ENCODE measurements at places on chromosomes 1 and 21. TPM values are rescaled to one million over a fixed set of nuclear protein-coding genes. Genes with fewer than 3 reads are reported as not detected.

GRCh38 chr1:181122222-181122621 is 33.7 kb downstream of the IER5 start:
- DNase-seq: no peak

GRCh38 chr21:42439284-42440186 is 35.8 kb downstream of the UBASH3A start:
- DNase-seq: no peak

DNA sequence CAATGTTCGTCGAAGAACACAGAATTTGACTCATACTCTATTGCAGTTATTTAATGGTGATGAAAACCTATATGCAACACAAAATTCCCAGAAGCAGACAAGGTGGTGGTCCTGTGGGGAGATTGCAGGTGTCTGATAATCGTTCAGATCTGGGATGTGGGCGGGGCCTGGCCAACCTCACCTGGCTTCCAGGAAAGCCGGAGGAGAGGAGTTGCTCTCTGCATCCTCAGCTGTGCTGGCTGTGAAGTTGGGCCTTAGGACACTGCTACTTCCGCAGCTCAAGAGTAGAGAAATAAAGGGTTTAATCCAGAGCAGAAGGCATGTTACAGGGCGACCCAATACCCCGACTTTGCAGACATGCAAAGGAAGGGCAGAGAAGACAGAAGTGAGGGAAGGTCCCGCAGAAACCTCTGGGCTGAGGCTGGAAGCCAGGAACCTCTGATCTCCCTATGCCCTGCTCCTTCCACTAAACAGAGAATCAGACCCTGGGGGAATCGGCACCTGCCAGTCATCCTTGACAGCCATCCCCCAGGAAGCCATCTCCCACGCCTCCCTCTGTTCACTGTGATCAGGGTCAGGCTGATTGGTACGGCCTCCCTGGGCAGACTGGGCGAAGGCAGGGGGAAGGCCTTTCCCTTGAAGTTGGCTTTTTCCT is 590.3 kb downstream of the AJAP1 start:
- no peak for DNase-seq

- DNase-seq: no peak
These were observed 4.1 kb downstream of the RWDD3 start for GRCh38 chr1:95237981-95238703.

DNA sequence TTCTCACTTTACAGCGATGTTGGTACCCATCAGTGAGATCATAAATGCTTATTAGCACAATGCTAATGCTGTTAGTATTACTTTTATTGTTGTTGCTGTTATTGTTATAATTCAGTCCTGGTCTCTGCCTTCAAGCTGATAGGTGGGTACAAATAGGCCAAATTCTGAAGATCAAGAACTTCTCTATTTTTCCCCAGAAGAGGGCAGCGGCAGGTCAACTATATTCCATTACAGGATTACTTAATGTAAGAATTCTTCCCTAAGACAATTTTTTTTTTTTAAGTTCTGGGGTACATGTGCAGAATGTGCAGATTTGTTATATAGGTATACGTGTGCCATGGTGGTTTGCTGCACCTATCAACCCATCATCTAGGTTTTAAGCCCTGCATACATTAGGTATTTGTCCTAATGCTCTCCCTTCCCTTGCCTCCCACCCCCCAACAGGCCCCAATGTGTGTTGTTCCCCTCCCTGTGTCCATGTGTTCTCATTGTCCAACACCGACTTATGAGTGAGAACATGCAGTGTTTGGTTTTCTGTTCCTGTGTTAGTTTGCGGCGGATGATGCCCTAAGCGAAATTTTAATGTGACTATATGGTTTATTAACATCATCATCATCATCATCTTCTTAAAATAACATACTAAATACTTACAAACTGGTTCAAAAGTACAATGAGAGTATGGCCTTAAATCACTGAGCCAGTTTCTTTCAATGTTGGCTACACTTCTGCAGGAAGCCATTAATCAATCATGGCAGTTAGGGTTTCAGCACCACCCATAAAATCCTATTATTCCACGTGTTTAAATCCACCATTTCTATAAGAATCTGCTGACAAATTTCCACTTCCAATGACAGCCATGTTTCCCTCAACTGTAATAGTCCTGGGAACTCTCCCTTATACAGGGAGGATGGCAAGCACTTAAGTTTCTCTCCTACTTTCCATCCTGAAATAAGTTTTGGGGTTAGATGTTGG is 19.2 kb downstream of the SLC19A2 start:
- DNase-seq: no peak

DNA sequence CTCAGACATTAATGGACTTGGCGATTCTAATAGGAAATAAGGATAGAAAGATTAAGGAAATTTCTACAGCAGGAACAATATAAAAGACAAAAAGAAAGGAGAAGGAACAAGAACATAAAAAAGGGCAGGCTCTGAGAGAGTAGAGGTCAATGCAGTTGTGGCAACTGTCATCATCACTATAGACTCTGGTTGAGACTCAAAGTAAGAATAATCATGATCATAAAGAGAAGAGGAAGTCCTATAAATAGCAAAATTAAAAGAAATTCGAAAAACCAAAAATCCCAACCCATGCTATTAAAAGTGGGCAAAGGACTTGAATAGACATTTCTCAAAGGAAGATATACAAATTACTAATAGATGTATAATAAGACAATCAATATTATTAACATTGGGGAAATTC is 14.4 kb upstream of the XCL1 start:
- DNase-seq: no peak

DNA sequence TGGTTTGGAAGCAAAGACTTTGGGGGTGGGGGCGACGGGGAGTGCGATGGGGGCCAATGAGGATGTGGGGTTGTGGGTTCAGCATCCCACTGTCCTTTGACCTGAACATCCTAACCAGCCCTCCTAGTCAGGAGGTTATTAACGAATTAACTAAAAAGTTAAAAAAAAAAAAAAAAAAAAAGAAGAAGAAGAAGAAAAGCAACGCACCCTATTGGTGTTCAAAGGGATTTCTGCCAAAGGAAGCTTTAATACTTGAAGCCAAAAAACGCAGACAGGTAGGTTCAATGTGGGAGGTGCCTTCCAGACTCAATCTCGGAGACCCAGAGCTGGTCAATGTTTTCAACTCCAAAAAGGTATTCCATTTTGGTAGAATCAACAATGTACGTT is 2.2 kb downstream of the CLIC6 start:
- no peak for DNase-seq

DNA sequence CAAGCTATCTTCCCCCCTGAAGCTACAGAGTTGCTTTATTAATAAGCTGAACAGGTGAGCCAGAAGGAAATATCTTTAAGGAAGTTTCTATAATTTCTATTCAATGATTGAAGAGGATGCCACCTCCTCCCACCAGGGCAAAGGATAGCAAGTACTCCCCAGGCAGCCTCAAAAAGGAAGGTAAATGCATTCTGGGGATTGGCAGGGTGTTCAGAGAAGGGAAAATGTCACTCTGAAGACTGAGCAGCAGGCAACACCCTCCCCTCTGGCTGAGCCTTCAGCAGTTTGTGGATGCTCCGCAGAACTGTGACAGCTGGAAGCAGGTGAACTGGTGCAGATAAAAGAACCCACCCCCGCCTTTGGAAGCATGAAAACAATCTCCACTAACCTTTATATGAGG is 140.8 kb downstream of the BRINP2 start:
- no peak for DNase-seq

- DNase-seq: no peak
These were observed 6.3 kb upstream of the VSIG8 start for GRCh38 chr1:159868766-159869165.

DNA sequence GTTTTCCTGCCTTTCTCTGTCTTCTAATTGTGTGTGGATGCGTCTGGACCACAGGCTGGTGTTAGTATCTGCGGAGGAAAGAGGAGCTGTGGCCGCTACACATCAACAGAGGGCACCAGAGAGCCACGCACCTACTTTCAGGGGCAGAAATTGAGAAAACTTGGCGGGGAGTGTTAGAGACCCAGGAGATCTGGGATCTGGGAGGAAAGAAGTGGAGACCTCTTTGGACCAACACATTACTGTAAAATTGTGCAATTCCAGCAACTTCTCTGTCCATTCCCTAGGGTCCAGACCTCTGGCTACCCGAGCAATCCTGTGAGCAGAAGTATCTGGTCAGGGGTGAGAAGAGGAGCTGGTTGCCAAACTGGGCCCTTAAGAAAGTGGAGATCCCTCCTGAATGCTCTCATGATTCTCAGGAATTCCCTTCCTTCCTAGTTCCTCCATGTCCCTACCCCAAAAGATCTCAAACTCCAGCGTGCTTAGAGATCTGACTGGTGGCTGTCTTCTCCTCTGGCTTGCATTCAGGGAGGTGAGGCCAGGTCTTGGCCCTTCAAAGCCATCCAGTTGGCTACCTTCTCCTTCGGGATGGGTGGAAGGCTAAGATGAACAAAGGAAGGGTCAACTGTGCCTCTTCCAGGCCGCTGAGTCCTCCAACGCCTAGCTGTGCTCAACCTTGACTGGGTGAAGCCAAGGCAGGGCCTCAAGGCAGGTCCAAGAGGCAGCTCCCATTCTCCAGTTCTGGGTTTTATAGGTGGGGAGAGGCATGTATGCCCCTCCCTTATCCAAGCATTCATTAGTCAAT is 1.2 kb upstream of the KIRREL1 start:
- peak; percentile 63 for DNase-seq

DNA sequence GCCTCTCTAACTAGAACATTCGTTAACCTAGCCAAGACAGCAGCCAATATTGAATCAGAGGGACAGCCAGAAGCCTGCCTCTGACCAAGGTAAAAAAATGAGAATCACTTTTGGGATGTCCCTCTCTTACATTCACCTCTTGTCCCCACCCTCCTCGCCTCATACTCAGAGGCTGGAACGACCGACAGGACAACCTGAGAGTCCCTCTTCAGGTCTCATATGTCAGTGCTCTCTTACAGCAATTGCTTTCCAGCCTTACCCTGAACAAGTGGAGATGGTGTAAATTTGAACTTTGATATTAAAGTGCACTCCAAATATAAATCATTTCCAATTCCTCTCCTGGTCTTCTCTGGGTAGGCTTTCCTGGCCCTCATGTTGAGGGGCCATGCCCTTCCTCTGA is 327.5 kb downstream of the KCTD3 start:
- no peak for DNase-seq

- no peak for DNase-seq
These were observed 522 bp downstream of the DISP3 start for GRCh38 chr1:11479375-11479979.

DNA sequence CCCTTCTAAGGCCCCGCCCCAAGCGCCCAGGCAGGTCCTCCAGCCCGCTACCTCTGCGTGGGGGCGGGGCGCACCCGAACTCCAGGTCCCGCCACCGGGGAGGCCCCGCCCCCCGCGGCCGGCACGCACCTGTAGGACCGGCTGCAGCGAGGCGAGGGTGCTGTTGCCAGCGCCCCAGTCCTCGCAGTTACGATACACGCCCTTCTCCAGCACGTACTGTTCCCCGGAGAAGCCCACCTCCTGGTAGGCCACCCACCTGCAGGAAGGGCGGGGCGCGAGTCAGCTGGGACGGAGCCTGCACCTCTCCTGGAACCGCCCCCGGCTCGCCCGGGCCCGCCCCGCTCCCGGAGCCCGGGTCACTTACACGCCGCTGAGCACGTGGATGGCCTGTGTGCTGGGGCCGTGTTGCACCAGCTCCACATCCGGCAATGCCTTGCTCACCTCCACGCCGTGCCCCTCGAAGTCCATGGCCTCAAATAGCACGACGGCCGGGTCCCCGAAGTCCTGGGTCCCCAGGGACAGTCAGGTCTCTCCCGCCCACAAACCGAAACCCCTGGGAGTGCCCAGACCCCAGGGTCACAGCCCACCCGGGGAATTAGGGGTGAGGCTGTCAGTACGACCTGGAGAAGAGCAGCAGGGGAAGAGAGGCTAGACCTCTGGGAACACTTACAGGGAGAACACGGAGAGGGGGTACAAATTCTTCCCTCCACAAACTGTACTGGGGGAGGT is 17.3 kb downstream of the CRYBG2 start:
- peak; percentile 98 for DNase-seq

DNA sequence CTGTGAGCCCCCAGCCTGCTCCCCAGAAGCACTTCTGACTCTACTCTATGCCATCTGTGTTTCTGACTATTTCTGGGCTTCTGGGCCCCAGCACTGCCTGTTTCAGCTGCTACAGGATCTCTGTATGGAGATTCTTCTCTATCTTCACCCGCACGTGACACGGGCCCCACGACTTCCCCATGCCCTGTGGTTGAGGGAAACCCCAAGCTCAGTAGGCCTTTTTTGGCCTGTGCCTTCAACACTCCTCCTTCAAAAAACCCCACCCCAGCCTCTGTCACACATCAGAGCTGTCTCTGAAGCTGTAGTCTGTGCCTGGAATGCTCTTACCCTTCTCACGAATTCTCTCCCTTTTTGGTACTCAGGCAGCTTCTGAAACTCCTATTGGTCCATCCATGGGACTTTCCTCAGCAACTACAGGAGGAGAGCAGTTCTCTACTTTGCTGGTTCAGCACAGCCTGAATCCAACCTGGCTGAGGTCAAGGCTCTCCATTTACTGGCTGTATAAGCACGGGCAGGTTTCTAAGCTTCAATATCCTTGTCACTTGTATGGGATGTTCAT is 2.0 kb upstream of the NID1 start:
- peak; percentile 61 for DNase-seq

DNA sequence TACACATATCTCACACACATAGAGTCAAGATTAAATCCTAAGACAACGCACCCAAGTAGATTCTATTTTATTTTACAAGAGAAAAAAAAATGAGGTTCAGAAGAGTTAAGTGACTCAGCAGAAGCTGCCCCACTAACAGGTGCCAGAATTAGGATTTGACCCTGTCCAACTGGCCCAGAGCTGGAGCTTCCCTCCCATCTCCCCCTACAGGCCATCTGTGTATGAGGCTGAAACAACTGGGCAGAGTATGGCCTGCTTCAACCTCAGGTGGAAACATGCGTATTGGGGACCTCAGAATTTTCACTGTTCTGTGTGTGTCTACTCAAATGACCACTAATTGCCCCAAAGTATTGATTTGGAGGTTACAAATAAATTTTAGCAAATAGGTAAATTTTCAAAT is 29.9 kb downstream of the PSMG1 start:
- DNase-seq: no peak

DNA sequence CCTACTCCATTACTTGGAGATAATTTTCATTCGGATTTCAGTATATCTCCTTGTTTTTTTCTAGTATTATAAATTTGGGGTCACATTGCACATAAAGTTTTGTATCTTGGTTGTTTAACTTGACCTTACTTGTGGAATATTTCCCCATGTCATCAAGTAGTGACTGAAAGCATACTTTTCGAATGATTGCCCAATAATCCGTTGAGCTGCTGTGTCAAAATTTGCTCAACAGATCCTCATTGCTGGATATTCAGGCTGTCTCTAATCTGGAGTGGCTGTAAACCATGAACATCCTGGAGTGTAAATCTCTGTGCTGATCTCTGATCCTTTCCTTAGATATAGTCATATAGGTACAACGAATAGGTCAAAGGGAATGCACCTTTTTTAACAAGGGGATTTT is 4.9 kb downstream of the NIPAL3 start:
- no peak for DNase-seq

Gene HPCA
- not detected for total RNA-seq

Gene FALEC
- total RNA-seq: not detected

Gene TMOD4
- total RNA-seq: not detected

Gene PIP5K1A
- 78.5 TPM for total RNA-seq

Gene RPTN
- not detected for total RNA-seq

Gene LMX1A
- 0.33 TPM for total RNA-seq

Gene SRP9
- 112 TPM for total RNA-seq

Gene ST3GAL3
- total RNA-seq: 14.4 TPM

Gene S100A14
- 125 TPM for total RNA-seq

Gene PPFIA4
- 1.9 TPM for total RNA-seq

Gene HAPLN2
- not detected for total RNA-seq
